ENCODE measurements at places on chromosomes 16 and 17. TPM values are rescaled to one million over a fixed set of nuclear protein-coding genes. Genes with fewer than 3 reads are reported as not detected.

Gene SLC2A4
- 0.13 TPM for total RNA-seq

Gene ABCA10
- 0.31 TPM for total RNA-seq

Gene OR4D1
- 0.03 TPM for total RNA-seq

Gene MYH11
- 0.04 TPM for total RNA-seq

Gene TP53TG3C
- total RNA-seq = 0.11 TPM

Gene CRHR1
- total RNA-seq = 0.27 TPM

Gene BAHCC1
- 18.2 TPM for total RNA-seq

Gene HEATR9
- total RNA-seq = not detected

Gene KRT28
- not detected for total RNA-seq

Gene LRRC37A
- total RNA-seq = 0.75 TPM

Gene KRTAP9-4
- total RNA-seq = not detected

Gene P2RX5
- total RNA-seq = 26.5 TPM

Gene TBC1D3K
- not detected for total RNA-seq

Gene TMEM114
- not detected for total RNA-seq

Gene MEIOB
- total RNA-seq = 1.7 TPM

Gene CCL5
- total RNA-seq = 1.7 TPM

Gene TBL3
- total RNA-seq = 34.8 TPM

Gene KLHL11
- total RNA-seq = 2.5 TPM

Gene ZNF469
- total RNA-seq = 11.5 TPM
